K562 (cell line): ENCODE measurements at places on chromosomes 6 and 20.

GRCh38 chr6:135955099-135955498, 103.6 kb downstream of the PDE7B start:
- no peak for DNase-seq

GRCh38 chr6:31710523-31711219, 4.0 kb downstream of the LY6G6F start:
- no peak for DNase-seq

DNA sequence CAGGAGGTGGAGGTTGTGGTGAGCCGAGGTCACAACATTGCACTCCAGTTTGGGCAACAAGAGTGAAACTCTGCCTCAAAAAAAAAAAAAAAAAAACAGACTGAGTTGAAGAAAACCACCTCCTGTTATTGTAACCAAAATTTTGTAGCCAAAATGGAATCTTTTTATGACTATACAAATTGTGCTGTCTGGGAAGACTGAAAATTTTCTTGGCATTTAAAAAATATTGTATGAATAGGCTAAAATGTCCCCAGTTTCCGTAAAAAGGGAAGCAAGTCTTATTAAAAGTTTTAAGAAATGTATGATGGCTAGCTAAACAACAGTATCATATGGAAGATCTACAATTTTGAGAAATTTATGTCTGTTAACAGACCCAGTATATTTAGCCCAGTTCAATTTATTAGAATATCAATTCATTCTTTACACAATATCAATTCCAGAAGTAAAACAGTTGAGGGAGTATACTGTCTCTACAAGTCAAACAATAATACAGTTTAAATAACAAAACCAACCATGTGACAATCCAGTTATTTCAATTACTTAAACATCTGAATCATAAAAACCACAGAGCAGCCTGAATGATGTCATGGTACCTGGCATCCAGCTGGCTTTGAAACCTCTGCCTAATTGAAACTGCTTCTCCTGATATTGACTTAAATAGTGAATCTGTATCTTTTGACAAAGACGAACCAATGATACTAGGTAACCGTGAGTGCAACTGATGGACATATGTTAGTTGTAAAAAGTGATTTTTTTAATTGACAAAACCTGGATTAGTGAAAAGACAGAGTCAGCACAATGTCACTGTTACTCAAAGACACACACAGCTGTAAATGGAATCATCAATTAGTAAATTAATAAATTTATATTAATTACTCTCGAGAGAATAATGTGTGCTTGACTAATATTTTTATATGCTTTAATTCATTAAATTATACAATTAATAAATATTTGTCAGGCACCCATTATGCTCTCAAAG, 166.6 kb upstream of the MARCKS start:
- no peak for DNase-seq

GRCh38 chr6:166408936-166409755, 26.4 kb upstream of the MPC1 start:
- peak; percentile 22 for DNase-seq

GRCh38 chr6:56649782-56650181, 7.1 kb upstream of the DST start:
- no peak for DNase-seq
